ENCODE measurements at places on chromosomes 4 and X. TPM values are rescaled to one million over a fixed set of nuclear protein-coding genes. Genes with fewer than 3 reads are reported as not detected.

Gene FGD1
- 5.0 TPM for total RNA-seq

Gene SERTM2
- total RNA-seq: not detected

Gene FGA
- not detected for total RNA-seq

Gene MBNL3
- 14.6 TPM for total RNA-seq

Gene OPN1MW
- total RNA-seq: not detected

Gene DKC1
- total RNA-seq: 46.8 TPM

Gene AKAP17A
- total RNA-seq: 31.4 TPM

Gene ITM2A
- total RNA-seq: 46.2 TPM

Gene PAPSS1
- 33.0 TPM for total RNA-seq

Gene SSX2
- total RNA-seq: not detected

DNA sequence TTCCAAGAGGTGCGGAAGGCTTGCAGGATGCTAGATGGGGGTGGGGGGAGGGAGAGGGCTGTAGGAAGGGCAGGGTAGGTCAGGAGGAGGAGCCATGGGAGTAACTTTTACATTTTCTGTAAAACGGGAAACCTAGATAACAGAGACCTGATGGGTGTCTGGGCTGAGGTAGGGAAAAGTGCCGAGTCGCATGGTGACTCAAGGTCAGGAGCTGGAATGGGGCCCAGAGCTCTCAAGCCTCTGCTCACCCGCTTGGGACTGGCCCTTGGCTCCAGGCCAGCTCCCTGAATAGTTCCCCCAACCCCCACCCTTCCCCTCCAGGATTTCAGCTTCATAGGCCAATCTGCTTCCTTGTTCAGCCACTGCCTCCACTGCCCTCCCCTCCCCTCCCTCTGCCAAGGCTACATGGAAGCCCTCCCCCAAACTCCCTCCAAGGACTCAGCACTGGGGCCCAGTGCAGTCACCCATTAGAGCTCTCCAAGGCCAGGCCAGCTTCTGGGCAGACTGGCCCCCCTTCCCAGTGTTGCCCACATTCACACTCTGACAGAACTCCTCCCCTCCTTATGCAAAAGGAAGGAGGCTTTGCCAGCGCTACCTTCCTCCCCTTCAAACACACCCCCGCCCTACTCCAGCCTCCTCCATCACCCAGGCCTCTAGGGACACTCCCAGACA, 43.6 kb downstream of the TSC22D3 start:
- DNase-seq: peak; percentile 92

DNA sequence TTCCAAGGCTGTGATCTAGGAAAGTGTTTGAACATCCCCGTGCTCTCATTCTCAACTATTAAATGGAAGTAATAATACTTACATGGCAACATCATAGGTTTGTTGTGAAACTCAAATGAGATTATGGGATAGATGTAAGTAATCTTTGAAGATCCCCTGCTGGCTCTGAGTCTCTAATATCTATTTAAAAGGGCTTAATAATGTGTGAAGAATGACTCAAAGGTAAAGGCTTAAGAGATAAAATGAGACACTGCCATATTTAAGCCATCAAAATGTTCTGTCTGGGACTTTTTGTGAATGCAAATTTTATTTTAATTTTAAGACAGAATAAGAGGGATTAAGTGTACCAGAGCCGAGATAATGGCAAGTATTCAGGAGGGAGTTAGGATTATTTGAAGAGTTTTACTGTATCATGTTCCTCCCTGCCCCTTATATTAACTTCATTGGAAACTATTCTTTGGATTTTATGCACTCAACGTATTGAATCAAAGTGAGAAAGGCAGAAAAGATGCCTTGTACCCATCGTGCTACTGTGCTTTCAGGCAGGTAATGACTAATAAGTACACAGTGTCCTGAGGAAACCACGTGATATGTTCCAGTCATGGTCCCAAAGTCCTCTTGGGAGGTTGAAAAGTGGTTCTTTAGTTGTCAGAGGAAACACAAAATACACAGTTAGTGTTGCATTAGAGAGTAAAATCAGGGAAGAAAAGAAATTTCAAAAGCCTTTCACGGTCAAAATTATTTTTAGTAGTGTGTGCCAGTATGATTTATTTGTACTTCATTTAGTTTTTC, 192.4 kb downstream of the RBM46 start:
- no peak for DNase-seq

DNA sequence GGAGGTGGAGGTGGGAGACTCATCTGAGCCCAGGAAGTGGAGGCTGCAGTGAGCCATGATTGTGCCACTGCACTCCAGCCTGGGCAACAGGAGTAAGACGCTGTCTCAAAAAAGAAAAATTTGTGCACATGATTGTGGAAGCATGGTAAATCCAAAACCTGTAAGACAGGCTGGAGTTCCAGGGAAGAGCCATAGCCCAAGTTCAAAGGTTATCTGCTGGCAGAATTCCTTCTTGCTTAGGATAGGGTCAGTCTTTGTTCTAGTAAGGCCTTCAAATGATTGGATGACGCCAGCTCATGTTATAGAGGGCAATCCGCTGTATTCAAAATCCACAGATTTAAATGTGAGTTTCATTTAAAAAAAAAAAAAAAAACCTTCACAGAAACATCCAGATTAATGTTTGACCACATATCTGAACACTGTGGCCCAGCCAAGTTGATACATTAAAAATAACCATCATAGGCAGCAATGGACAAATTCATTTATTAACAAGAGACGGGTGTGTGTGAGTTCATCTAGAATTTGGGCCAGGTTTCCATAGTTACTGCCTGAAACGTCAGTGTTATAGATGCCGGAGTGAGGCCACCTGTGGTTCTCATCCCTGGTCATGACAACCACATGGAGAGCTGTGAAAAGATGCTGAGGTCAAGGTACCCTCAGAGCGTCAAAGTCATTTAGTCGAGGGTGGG, 35.2 kb upstream of the SLC2A9 start:
- no peak for DNase-seq

DNA sequence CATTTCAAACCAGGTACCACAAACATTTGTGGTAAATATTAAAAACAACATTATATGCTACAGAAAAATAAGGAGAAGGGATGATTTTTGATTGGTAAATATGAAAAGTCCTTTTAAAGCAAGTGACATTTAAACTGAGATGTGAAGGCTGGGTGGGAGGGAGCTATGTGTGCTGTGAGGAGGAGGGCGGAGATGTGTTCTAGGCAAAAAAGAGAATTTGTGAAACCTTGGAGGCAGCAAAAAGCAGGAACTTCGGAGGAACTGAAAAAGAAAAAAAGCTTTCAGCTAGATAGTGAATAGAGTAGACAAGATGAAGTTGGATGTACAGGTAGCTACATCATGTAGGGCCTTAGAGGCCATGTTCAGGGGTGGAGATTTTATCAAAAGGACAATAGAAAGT, 10.1 kb upstream of the ARAP2 start:
- no peak for DNase-seq

DNA sequence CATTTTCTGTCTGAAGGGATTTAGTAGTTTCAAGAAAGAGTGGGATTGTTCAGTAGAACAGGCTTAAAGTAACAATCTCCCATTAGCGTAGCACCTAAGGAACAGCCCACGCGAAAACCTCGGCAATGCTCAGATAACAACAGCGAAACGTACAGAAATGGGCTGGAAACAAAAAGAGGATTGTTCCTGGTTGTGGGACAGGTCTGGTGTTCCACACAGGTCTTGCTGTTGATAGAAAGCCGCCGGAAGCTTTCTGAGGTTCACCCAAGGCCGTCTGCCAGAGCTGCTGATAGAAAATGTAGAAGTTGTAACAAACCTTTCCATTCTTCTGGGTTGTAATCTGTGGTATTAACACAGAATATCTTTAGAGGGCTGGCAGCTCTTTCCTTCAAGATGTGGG, 69.4 kb upstream of the CLCN4 start:
- DNase-seq: no peak

GRCh38 chr4:152680988-152681603, 1.3 kb upstream of the TMEM154 start:
- no peak for DNase-seq

DNA sequence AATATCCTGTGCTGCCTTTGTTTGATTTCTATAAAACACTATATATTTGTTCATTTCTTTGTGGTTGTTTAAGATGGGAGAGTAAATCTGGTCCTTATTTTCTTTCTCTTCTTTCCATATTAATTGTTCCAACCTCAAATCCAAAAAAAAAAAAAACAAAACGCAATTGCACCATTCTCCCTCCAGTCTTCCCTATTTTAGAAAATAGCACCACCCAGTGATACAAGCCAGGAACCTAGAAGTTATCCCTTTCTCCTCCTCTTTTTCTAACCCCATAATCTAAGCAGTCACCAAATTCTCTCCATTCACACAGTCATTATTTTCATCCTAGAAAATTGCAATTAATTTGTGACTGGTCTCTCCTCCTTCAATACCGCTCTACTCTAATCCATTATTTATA, 107.8 kb downstream of the GABRA3 start:
- DNase-seq: no peak

DNA sequence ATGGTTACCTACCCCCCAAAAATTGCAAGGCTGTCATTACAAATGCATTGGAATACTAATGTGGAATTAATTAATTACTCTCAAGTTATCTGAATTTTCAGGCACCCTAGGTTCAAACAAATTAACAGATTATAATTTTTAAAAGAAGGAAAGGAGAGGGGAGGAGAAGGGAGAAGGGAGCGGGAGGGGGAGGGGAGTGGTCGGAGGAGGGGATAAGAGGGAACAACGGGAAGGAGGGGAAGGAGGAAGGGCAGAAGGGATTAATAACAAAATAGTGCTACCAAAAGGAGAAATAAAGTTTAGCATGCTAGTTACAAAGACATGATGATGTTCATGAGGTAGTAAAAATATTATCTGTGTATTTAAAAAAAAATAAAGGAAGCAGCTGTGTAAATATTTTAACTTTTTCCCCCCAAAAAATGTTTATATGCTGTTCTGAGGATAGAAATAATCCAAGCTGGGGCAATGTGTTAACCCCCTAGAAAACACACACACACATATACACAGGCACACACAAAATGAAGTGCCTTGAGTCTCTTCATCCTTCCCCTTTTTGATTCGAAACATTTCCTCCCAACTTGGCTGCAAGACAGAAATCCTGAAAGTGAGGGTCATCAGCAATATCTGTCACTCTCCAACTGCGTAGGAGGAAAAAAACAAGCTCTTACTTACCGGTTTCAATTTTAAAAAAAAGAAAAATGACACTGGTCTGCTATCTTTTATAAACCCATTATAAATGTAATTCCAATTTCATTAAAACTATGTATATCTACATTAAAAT, 58.8 kb downstream of the PPP3CA start:
- no peak for DNase-seq

GRCh38 chrX:15530318-15530717, 29.7 kb downstream of the BMX start:
- DNase-seq: no peak

DNA sequence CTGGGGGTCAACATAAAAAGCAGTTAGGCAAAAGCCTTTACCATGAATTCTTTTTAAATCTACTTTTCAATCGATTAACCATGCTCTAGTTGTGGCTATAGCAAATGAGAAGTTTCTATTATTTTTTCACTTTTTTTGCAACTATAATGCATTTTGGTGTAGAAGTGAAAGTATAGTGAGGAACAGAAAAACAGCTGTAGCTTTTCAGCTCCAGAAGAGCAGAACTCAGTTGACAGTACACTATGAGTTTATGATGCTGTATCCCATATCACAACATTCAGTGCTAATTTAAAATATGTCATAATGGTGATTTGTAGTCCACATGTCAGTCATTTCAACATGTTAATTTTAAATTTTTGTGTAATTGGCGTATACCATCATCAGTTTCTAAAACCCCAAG, 8.7 kb upstream of the MUC7 start:
- DNase-seq: no peak

DNA sequence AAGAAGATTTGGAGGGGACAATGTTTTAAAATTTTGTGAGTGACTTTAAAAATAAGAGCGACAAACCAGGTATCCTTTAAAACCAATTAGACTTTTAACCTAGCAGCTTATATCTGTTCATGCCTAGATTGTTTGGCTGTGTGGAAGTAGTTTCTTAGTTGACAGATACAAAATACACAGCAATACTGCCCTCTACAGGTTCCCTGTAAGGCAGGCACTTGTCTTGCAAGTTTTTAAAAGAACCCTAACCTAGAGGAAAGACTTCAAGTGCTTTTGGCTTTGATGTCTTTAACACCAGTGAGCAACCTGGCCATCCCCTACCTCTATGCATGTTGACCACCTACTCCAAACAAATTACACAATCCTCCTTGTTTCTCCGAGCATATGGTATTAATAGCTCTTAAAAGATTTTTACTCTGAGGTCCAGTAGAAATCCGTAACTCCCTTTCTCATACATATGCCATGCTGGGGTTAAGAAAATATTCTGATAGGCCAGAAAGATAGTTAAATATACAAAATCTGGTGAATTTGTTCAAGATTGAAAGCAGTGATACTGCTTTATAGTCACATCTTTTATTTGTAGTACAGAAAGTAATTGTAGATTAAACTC, 273.0 kb downstream of the ARHGAP24 start:
- no peak for DNase-seq

- no peak for DNase-seq
Observed at GRCh38 chr4:177265729-177266128, 43.9 kb upstream of the NEIL3 start.

DNA sequence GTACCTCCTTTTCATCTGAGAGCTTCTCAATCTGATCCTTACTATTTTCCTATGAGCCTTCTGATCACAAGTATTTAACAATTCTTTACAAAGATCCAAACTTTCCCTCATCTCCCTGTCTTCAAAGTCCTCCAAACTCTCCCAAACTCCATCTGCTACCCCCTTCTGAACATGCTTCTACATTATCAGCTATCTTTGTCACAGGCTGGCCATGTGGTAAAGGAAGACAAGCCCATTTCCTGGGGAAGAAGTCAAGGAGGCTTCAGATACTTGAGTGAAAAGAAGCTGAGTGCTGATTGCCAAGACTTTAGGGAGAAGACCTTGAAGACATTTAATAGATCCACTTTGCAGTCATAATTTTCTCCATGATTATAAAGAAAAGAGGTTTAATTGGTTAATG, 231.4 kb downstream of the CWH43 start:
- DNase-seq: no peak

GRCh38 chrX:23374291-23374690, 39.6 kb downstream of the PTCHD1 start:
- DNase-seq: no peak

DNA sequence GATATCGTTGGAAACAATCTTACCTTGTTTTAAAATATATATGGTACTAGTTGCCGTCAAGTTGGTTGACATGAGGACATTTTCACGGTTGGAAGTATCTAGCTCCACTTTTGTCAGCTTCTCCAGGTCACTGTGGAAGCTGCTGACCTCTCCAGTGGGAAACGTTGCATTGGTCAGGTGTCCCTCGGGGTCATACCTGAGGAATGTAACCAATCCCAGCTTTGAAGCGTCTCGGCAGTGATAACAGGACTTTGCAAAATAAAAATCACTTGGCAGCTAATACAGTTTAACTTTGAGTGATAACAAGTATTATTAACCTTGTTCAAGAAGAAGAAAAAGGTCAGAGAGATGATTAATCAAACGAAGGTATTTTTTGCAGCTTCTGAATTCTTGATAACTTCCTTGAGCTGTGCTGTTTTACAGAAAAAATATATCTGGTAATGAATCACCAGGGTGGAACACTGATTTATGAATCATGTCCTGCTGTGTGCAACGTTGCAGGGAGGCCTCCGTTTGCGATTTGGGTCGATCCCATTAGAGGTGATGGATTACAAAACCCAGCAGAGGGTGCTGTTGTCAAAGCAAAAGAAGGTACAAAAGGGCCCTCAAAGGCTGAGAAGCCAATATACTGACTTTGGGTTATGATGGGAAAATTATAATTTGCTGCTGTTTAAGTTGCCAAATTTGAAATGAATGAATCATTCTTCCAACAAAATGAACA, 60.1 kb downstream of the SH2D1A start:
- no peak for DNase-seq

- DNase-seq: no peak
Observed at GRCh38 chr4:33626221-33626620, 2618.1 kb downstream of the ARAP2 start.
